ENCODE measurements at places on chromosomes 2 and 18.
A peak's percentile ranks its signal among the peaks of the same experiment; 100 is the strongest.

GRCh38 chr2:202072226-202072625, 829 bp upstream of the KIAA2012 start:
- DNase-seq: peak; percentile 21

DNA sequence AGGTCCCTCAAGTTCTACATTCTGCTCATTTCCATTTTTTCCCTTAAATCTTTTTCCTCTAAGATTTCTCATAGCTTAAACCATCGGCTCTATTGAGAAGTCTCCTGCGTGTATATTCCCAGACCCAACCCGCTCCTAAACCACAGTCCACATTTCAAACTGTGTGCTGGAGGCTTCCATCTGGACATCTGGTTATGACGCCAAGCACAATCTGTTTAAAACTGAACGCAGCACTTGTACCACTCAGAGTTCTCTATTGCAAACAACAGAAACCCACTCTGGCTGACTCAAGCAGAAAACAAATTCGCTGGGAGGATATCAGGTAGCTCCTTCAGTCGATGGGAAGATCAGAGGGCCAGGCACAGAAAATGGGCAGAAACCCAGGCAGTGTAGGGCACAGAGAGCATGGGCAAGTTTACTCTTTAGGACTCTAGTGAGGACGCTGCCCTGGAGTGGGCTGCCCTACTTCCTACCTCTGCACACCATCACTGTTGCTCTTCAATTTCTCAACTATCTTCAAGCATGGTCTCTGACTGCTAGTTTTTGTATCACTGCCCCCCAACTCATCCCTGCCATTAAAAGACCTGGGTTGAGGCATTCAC, 5.6 kb upstream of the EML4 start:
- DNase-seq: peak; percentile 63

DNA sequence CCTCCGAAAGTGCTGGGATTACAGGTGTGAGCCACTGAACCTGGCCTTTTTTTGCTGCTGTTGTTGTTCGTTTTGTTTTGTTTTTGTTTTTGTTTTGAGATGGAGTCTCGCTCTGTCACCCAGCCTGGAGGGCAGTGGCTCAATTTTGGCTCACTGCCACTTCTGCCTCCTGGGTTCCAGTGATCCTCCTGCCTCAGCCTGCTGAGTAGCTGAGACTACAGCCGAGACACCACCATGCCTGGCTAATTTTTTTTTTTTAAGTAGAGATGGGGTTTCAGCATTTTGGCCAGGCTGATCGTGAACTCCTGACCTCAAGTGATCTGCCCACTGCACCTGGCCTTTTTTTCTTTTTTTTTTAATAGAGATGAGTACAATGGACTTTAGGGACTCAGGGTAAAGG, 22.0 kb downstream of the TMEM127 start:
- DNase-seq: no peak

DNA sequence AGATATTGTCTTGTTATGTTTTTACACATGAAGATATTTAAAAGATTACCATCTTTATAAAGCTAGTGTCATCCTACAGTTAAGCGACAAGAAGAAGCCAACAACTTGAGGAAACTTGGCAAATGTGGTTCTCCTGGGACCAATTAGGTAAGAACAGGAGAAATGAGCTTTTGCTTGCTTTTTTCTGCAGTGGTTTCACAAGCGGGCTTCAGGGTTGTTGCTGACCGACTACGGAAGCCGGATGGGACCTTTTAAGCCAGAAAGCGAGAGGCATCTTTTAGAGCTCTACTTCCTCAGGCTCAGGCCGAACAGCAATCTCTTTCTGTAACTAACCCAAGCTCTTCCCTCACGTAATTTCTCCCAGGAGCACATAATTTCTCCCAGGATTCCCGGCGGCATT, 256.5 kb downstream of the CNTNAP5 start:
- DNase-seq: no peak

- no peak for DNase-seq
Measured at GRCh38 chr2:125280265-125280664, 1255.2 kb downstream of the CNTNAP5 start.

- DNase-seq: peak; percentile 3
Measured at GRCh38 chr2:114550895-114551793, 108.7 kb downstream of the DPP10 start.

DNA sequence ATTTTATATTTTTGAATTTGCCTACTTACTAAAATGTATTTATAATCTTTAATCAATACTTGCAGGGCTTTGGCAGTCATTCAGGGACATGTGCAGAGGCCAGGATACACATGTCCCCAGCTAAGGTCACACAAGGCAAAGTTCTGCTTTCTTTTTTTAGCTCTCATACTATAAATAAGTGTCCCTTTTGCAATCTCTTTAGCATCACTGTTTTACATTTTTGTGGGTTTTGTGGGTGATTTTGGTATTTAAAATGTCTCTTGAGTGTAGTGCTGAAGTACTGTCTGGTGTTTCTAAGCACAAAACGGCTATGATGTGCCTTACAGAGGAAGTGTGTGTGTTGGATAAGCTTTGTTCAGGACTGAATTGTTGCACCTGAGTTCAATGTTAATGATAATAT, 309.0 kb upstream of the GULP1 start:
- DNase-seq: peak; percentile 90

DNA sequence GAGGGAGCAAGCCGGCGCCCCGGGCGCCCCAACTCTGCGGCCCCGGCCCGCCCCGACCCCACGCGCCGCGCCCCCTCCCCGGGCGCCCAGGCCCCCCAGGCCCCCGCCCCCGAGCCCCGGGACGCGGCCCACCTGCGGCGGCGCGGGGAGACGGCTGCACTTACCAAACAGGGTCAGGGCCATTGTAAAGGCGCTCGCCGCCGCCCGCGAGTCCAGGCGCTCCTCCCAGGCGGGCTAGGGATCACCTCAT, 526 bp downstream of the CHN1 start:
- DNase-seq: no peak

DNA sequence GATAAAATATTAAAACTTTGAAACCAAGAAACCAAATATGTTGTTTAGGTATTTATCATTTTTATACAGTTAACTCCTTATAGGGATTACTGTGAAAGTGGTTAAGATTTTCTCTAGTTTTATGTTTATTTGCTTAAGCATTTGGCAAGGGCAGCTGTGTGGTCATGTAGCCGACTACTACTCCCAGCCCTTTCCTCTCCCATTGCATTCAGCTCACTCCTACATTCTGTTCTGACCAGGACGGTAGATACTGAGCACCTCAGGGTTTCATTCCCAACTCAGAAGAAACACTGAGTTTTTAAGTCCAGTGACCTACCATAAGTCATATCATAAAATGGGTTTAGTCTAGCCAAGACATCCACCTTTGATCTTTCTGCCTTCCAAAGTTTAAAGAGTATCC, 19.8 kb downstream of the FZD5 start:
- no peak for DNase-seq

GRCh38 chr2:9113262-9113661, 93.3 kb upstream of the ASAP2 start:
- DNase-seq: no peak

GRCh38 chr2:150020937-150021673, 433.5 kb upstream of the MMADHC start:
- peak; percentile 7 for DNase-seq

- no peak for DNase-seq
Measured at GRCh38 chr18:5144629-5145028, 52.4 kb downstream of the AKAIN1 start.

GRCh38 chr2:30224151-30224550, 7.2 kb upstream of the LBH start:
- no peak for DNase-seq

DNA sequence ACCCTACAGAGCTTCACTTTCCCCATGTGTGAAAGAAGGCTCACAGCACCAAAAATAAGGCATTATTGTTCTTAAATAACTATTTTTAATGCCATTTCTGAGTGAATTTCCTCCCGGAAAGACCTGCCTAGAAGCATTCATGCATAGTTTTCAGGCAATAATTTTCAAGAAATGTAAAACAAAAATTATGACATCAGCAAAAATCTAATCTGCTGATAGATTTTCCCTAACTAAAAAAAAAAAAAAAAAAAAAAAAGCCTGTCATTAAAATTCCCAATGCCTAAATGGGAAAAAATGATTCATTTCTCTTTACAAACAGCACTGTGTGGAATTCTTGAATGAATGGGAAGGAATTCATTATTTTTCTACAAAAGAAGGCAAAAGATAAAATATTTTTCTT, 35.4 kb downstream of the ABCB11 start:
- no peak for DNase-seq

DNA sequence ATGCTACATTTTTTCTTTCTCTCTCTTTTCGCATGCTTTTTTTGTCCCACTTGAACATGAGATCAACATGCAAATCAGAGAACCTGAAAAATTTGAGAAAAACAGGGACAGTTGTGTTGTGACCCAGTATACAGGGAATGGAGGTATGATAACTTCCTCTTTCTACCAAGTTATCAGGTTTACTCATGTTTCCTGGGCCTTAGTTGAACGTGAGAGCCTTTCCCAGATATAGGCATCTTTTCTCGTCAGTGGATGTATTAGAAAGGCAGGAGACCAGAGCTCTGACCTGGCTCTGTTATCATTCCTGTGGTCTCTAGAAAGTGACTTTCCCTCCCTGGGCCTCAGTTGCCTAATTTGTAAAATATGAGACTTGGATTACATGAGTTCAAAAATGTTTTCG, 30.1 kb upstream of the FAM117B start:
- peak; percentile 25 for DNase-seq

DNA sequence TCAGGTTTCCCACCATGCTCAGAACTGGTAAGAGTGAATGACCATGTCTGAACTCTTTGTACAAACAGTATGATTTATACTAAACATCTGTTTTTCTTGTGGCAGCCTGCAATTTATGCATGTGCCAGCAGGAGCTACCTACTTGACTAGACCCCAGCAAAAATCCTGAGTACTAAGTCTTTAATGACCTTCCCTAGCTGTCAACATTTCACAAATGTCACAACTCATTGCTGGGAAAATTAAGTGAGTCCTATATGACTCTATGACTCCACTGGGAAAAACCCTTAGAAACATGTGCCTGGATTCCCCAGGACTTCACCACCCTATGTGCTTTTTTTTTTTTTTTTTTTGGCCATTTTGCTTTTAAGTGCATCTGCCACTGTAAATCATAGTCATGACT, 1225.8 kb downstream of the SUCLG1 start:
- DNase-seq: peak; percentile 7
